DMS 273 treated with DMSO at 0.1 percent for 48 hours (cell line): ENCODE measurements at places on chromosomes 12 and 14.

GRCh38 chr14:29911810-29912209 lies 15.8 kb downstream of the PRKD1 start:
- DNase-seq = no peak

GRCh38 chr12:104494137-104494792 lies 37.5 kb downstream of the CHST11 start:
- no peak for DNase-seq

GRCh38 chr12:111777345-111778045 lies 10.8 kb downstream of the ALDH2 start:
- DNase-seq = no peak

- no peak for DNase-seq
Measured at GRCh38 chr14:85463512-85463911, 66.4 kb upstream of the FLRT2 start.

DNA sequence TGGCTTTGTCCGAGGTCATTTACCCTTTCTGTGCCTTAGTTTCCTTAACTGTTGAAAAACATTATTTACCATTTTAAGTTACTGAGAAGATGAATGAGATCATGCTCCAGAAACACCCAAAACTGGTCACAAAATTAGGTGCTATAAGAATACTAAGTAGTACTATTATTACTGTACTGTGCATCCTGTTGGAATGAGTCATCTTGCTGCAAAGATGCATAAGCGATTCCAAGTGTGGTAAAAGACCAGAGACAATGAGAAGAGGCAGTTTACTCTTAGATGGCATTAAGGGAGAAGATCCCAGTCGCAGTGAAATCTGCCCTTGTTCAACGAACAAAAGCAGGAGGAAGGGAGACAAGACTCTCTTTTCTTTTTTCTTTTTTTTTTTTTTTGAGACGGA lies 4.2 kb upstream of the PLEKHA5 start:
- no peak for DNase-seq
